ENCODE measurements at places on chromosomes 7 and 10. TPM values are rescaled to one million over a fixed set of nuclear protein-coding genes. Genes with fewer than 3 reads are reported as not detected.

GRCh38 chr10:73065441-73065840 lies 31.2 kb downstream of the P4HA1 start:
- DNase-seq, result no peak

GRCh38 chr7:140593672-140593982 lies 47.0 kb downstream of the DENND2A start:
- DNase-seq, result no peak

COL26A1 gene
- not detected for total RNA-seq

TSPAN12 gene
- total RNA-seq, result 69.0 TPM

ZPBP gene
- total RNA-seq, result not detected

Measured in left ventricle myocardium superior (tissue), 1 donor.